G401 (cell line): ENCODE measurements at places on chromosomes 6 and 20. TPM values are rescaled to one million over a fixed set of nuclear protein-coding genes. Genes with fewer than 3 reads are reported as not detected.

The MUC22 gene
- not detected in 2 replicates for total RNA-seq

GRCh38 chr20:63017076-63017825, 10.5 kb upstream of the BHLHE23 start:
- no peak for DNase-seq

- no peak for DNase-seq
Observed at GRCh38 chr20:21272279-21272678, 30.9 kb upstream of the XRN2 start.

The GFOD1 gene
- total RNA-seq = not detected in 2 replicates

The HLA-DQA1 gene
- not detected in 2 replicates for total RNA-seq
